ENCODE measurements at places on chromosomes 4 and X.

DNA sequence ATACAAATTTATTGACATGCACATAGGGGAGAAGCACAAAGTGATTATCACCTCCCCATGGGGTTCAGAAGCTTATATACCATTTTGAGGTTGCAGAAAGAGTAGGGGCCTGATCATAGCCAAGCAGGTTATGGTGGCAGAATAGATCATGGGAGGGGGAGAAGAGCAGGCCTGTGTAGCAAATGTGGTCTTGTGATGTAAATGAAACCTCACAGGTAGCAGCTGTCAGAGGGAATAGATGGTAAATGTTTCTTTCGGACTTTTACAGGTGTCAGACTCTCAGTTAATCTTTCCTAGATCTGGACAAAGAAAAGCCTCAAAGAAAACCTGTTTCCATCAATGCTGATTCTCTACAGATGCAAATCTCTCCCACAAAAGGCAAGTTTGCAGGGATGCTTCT is 84.4 kb downstream of the CFAP299 start:
- no peak for DNase-seq

- DNase-seq: no peak
These were observed 10.5 kb downstream of the PGM2 start for GRCh38 chr4:37836838-37837440.

DNA sequence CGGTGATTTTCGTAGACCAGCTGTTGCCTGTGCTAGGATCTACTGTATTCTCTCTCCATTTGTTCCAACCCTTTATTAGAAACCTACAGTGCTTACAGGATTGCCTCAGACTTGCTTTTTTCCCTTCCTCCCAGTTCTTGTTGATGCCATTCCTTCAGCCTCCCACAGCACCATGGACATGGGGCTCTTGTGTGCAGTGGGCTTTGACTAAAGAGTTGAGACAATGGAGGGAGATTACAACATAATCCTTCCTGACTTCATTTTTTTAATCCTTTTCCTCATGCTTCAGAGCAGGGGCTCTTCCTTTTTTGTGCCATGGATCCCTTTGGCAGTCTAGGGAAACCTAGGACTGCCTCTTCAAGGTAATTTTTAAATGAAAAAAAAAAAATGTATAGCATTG is 92.1 kb downstream of the BMPR1B start:
- no peak for DNase-seq

- no peak for DNase-seq
These were observed 92.4 kb downstream of the CC2D2A start for GRCh38 chr4:15562114-15562513.

DNA sequence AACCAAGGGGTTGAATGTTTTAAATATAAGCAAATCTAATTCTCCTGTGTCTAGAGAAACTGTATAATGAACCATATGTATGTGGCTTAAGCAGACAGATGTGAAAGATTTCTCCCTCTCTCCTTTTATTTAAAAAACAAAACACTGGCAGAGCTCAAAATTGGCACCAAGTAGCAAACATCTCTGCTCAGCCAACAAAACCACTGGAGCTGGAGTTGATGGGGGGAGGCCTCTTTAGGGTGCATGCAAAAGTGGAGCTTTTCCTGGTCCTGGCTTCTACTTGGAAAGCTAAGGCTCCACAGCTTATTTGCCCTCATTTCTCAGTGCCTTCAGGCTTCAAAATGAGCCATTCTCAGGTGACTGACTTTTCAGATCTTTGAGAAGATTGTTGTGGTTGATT is 95.6 kb downstream of the REPS2 start:
- no peak for DNase-seq

- no peak for DNase-seq
These were observed 19.8 kb downstream of the PSAPL1 start for GRCh38 chr4:7414736-7415510.

DNA sequence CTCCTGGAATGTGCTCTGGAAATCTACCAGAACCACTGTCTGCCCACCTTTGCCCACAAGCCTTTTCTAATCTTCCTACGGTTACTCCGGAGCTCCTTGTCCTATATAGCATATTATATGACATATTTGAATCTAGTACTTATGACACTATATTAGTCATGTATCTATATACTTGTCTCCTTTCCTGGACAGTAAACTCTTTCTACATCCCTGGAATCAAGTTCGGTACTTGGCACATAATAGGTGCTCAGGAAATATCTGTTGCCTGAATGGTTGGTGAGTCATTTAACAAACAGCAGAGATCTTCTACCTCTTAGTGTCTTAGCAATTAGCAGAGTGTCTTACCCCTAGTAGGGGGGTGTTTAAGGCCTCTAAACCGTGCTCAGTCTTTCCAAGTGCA is 123.6 kb downstream of the RELL1 start:
- DNase-seq: no peak

DNA sequence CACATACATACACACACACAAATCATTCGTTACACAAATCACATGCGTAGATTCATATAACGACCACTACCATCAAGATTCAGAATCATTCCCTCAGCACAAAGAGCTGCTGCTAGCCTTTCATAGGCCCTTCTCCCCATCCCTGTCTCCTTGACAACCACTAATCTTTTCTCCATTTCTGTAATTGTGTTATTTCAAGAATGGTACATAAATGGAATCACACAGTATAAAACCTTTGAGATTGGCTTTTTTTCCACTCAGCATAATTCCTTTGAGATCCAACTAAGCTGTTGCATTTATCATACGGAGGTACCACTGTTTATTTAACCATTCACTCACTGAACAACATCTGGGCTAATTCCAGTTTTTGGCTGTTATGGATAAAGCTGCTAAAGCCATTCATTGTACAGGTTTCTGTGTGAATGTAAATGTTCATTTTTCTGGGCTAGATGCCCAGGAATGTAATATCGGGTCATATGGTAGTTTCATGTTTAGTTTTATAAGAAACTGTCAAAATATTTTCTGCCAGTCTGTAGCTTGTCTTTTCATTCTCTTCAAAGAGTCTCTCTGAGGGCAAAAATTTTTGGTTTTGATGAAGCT is 64.1 kb downstream of the USP11 start:
- no peak for DNase-seq

- DNase-seq: no peak
These were observed 538 bp downstream of the SCML2 start for GRCh38 chrX:18353931-18354368.

- DNase-seq: no peak
These were observed 5.6 kb upstream of the THOC2 start for GRCh38 chrX:123738378-123738940.

GRCh38 chrX:49042581-49043219 is 457 bp downstream of the TFE3 start:
- DNase-seq: no peak

- no peak for DNase-seq
These were observed 917 bp downstream of the PCDH18 start for GRCh38 chr4:137531168-137531985.

DNA sequence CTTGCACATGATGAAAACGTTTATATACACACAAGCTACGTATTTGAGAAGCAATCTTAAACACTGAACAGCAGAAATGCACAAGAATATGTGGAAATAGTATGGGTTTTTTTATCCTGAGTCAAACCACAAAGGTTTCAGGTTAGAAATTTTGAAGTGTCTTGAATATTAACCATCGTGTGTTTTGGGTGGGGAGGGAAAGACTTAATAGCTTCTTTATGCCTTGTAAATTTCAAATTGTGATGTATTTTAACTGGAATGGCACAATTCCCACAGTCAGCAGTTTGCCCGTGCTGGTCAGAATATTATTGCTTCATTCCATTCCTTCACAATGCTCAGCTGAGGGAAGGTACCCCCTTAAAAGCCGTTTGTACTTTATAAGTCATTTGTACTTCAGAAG is 67.4 kb upstream of the WDR1 start:
- no peak for DNase-seq

DNA sequence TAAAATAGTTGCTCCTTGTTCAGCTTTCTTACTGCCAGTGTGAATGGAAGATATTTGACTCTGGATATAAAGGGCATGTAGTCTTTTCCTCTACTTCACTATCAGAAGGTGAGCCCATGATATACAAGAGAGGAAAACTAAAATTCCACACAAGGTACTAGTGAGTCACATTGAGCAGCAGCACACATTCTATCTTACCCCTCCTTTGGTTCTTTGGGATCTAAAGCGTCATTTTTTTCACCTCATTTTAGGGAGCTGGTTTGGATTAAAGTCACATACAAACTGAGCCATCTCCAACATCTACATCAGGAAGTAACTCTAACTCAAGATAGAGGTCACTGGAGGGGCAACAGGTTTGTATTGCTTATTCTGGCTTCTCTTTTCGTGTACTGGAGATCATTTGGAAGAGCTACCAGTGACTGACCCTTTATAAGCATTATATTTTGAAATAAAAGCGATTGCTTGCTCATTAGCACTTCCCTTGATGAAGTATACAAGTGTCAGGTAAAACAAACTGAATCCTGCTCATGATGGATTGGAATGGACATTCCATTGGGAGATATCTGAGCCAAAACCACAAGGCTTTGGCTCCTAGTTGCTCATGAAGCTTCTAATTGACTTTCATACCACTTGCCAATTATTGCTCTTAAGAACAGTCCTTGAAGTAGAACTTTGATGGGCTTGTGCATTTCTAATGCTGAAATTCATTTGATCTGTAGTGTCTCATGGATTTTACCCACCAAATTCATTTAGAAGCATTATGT is 124.1 kb downstream of the SPCS3 start:
- no peak for DNase-seq

- DNase-seq: no peak
These were observed 215.5 kb upstream of the UGT8 start for GRCh38 chr4:114383067-114383466.

GRCh38 chr4:36280555-36280954 is 861 bp upstream of the DTHD1 start:
- no peak for DNase-seq

DNA sequence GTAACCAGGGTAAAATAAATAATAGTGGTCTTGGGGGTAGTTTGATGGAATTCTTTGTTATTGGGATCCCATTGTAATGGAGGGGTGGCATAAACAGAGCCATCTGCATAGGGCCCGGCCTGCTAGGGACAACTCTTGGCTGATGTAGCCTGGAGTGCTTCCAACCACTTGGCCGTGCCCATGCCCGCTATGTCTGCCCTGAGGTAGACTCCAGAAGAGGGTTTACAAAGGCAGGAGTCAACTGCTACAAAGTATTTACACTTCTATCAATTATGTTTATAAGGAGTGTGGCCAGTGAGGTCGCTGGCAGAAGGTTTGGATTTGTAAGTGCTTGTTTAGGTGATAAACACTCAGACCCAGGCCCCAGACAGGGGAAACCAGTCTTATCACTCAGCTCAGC is 8.1 kb downstream of the RASL11B start:
- DNase-seq: no peak

DNA sequence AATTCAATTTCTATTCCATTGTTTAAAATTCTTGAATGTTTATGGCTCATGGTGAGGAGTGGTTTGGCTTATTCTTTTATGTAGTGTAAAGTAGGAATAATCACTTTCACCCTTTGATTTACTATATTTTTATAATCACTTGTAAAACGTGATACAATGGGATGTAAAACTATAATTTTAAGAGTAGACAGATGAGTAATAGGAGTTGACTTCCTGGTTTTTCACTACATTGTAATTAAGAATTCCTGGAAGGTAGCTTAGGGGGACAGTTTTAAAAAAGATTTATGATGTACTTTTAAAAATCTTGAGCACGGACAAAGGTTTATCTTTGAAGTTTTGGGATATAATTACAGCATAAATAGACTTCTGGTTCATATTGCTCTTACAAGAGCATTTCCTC is 65.3 kb downstream of the PDGFC start:
- no peak for DNase-seq

DNA sequence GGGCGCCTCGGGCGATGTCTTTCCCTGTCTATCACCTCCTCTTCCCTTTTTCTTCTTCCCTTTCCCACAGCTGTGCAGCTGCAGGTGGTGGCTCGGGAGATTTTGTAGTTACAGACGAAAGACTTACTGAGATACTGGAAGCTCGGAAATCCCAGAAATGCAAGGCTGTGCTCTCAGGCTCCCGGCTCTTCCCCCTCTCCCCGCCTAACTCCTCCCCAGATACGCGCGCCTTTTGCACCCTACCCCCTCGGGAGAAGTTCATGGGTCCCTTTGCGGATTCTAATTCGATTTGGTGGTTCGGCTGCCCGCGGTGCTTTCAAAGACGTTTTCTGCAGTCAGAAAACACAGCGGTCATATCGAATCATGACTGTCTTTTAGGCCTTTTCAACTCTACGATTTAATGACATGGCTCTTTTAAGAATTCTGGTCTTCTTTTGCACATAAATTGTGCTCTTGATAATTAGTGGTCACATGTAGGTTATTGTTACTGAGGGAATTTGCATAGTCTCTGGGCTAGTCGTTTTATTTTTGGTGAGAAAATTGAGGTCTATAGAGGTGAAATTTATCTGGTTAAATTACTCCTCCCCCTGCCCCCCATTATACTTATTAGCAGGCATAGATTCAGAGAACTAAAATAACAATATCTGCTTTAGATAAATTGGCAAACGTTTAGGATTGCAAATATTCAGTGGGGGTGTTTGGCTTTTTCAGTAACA is 1.6 kb downstream of the SEPTIN11 start:
- no peak for DNase-seq

DNA sequence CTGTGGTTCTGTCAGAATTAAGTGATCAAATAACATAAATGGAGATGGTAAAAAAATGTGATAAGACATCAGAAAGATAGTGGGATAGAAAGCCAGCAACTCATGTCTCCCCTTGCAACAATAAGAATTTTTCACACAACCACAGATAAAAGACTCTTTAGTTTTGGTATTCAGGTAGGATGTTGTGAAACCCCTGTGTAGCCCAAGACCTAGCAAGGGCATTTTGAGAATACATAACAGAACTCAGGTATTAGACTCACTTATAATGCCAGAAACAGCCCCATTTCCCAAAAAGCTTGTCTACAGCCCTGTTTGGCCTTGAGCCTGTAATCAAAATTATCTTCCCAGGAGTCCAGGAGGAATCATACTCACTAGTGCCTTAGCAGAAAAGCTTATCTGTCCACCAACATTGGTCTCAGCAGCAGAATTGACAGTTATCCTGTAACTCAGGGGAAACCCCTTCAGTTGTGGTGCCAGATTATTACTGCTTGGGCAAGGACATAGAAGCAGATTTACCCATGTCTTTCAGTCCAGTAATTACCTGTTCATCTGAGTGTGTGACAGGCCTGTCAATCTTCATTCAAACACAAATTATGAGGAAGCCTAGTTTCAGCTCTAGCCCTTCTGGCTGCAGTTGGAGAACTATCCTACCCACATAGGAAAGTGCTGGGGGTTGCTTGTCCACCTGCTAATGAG is 41.0 kb upstream of the UGT2B17 start:
- DNase-seq: no peak
